ENCODE measurements at places on chromosomes 12 and 14.

DNA sequence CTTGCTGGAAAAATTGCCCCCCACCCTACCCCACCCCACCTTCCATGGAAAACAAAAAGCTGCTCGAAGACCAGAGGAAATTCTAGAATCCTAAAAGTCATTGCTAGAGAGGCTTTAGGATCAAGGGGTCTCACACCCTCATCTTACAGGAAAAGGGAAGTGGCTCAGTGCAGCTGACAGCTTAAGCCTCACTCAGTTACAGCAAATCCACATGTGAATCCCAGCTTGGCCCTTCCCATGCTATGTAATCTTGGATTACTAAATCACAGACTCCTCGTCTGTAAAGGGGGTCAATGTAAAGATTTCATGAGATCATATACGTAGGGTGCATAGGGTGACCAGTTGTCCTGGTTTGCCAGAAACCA lies 25.9 kb downstream of the CMKLR1 start:
- DNase-seq, result no peak

DNA sequence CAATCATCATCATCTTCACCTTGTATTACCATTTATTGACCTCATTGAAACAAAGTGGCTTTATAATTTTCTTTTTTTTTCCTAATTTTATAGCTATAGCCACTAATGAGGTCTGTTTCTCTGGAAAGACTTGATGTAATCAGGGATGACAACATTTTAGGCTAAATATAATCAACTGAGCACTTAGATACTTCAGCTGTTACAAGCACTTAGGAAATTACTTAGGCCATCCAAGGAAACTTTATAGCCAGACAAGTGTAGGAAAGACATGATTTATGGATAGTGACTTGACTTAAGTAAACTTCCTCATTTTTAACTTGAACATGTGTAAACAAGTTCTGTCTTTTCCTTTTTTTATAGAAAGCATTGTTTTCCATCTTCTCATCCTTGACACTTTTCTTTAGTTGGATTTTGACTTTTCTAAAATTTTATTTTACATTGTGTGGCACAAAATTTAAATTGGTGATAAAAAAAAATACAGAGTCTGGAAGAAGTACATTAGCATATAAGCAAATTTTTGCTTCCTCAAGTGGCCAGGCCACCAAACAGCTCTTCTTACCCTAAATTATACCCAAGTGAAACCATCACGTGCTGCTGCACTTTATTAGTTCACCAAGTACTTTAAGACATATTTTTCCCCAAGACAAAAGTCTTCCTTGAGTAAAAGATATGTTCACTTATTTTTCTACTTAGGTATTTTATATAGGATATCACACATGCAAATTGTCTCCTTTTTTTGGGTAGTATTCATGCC lies 15.1 kb downstream of the CPNE8 start:
- no peak for DNase-seq

- no peak for DNase-seq
These were observed 358.6 kb downstream of the DUSP6 start for GRCh38 chr12:88993651-88994050.

DNA sequence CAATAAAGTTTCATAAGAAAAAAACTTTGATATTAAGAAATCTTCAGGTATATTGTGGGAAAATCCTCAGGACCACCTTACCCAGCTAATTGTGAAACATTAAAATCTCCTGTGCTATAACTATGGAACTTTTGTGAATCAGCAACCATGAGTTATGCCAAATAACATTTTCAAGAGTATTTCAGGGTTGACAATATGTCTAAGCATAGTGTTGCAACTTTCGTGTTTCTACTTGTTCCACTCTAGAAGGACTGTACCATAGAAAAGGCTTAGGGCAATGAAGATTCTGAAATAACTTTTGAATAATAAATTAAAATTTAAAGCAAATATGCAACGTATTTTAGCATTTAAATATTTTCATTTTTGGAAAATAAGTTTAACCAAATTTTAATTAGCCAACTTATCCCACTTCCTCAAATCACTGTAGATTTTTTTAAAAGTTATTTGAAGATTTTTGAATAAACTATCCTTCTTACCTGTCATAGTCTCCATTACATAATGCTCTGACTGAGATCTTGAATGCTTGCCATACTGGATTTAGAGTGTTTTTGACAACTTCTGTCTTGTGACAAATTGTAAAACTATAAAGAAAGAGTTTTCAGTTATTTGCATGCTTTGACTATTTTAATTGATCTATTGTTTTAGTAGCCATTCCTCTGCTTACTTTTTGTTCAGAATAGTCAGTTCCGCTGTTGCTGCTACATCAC lies 143.6 kb downstream of the CPNE8 start:
- DNase-seq, result no peak

- DNase-seq, result peak; percentile 38
These were observed 136.5 kb upstream of the MYL2 start for GRCh38 chr12:111056618-111057521.

- no peak for DNase-seq
These were observed 138.5 kb downstream of the ANO2 start for GRCh38 chr12:5806371-5807089.

- DNase-seq, result no peak
These were observed 829.5 kb downstream of the FSCB start for GRCh38 chr14:43677581-43677980.

DNA sequence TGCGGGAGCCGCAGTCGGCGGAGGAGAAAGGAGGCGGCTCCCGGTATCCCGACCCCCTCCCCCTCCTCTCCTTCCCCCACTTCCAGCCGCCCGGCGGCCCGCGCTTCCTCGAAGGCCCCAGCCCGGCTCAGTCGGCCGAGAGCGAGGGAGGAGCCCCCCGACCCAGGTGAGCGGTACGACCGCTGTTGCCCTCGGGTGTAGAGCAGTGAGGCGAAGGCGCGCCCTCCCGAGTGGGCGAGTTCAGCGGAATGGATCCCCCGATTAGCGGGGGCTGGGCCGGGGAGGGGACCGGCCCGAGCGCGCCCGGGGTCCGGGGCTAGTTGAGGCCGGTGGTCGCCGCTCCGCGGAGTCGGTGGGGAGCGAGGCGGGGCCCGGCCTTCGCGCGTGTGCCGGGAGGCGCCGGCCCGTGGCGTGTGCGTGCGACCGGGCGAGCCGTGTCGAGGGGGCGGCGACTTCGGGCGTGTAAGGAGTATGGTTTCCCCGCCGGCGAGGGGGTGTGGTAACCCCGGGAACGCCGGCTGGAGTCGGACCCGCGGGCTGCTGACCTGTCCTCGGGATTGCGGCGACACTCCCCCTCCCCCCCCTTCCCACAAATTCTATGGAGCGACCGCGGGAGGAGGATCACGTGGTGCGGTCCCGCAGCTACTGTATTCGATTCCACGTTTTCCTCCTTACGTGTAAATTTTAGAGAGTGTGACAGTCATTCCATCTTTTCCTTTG lies 501 bp downstream of the RIMKLB start:
- peak; percentile 33 for DNase-seq

DNA sequence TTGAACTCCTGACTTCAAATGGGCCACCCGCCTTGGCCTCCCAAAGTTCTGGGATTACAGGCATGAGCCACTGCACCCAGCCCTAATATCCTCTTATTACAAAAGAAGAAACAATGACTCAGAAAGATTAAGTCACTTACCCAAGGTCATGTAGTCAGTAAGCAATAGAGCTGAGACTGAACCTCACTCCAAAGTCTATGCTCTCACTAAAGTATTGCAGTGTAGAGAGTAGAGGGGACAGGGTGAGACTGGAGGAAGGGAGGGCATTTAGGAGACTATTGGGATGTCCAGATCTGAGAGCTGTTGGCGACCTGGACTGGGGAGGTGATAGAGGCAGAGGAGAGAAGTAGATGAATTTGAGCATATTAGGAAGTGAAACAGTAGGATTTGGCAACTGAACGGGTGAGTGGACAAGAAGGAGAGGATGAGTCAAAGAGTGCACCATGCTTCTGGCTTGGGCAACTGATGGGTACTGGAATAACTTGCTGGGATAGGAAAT lies 11.8 kb downstream of the P2RX7 start:
- no peak for DNase-seq

DNA sequence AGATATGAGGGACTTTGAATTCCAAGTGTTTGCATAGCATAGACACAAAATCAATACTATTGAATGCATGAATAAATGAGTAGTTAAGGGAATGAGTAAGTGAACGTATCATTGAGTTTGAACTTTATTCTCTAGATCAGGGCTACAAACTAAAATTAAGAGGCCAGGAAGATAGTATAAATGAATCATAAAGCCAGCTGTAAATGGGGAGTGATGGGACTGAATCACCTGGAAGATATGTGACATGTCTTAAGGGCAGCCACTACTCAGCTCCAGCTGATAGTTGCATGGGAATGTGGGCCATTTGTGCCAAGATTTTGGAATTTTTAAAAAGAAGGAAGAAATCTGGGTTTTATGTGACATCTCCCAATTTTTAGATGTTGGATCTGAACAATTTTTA lies 229.9 kb downstream of the AKAP6 start:
- DNase-seq, result no peak

GRCh38 chr12:68648179-68648578 lies 37.5 kb downstream of the RAP1B start:
- DNase-seq, result no peak

GRCh38 chr12:102441077-102441596 lies 39.2 kb downstream of the IGF1 start:
- DNase-seq, result no peak

DNA sequence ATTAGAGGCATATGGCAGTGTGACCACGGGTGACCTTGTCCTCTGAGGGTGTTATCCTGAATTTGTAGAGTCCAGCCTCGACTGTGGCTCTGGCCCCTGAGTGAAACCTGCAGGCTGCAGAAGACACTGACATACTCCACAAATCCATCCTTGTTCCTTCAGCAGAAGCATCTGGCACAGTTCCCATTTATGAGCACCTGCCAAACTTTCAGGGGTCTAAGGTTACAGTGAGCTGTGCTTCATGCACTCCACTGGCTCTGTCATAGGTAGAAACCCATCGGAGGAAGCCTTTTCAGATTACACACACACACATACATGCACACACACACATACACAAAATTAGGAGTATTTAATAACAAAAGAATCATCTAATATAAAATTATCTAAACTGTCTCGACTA lies 13.6 kb upstream of the NUAK1 start:
- DNase-seq, result no peak

- DNase-seq, result no peak
These were observed 143.5 kb downstream of the PAX9 start for GRCh38 chr14:36805131-36805559.

DNA sequence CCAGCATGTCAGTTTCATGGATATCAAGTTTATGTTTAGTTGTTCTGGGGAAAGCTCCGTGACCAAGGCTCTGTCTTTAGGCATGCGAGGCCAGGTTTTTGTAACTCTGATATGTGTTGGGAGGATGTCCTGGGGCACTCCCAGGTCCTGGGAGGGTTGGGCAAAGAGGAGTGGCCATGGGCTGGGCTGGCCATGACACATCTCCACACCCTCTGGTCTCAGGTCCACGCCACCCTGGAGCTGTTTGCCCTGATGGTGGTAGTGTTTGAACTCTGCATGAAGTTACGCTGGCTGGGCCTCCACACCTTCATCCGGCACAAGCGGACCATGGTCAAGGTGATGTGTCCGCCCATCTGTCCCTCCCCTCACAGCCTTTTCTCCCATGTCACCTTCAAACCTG lies 46.4 kb downstream of the TPCN1 start:
- no peak for DNase-seq

- DNase-seq, result no peak
These were observed 229.2 kb upstream of the PLEKHG7 start for GRCh38 chr12:92473564-92473963.

DNA sequence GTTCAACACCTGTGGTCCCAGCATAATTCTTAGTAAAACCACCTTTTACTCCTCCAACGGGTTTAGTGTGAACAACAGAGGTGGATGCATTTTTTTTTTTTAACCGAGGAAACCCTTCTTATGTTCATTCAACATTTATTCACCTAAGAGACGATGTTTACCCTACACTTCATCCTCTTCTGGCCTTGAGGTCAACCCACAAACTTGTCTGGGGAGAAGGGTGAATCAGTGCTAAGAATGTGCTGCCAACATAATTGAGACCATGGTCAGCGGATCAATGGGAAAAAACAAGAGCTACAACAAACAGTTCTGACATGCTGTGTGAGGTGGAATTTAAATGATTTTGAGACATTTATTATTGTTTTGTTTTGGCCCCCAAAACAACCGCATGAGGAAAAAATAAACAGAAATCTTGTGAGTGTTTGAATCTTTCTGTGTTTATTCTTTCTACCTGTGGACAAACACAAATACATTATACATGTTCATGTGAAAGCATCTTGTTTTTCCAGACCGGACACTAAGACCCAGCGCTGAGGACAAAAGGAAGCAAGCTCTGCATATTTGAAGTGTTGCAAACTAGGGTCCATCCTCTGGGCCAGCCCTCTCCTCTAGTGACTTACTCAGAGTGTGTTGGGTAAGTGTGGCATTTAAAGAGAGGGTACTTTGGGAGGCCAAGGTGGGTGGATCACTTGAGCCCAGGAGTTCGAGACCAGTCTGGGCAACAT lies 5.1 kb upstream of the USP30 start:
- no peak for DNase-seq

DNA sequence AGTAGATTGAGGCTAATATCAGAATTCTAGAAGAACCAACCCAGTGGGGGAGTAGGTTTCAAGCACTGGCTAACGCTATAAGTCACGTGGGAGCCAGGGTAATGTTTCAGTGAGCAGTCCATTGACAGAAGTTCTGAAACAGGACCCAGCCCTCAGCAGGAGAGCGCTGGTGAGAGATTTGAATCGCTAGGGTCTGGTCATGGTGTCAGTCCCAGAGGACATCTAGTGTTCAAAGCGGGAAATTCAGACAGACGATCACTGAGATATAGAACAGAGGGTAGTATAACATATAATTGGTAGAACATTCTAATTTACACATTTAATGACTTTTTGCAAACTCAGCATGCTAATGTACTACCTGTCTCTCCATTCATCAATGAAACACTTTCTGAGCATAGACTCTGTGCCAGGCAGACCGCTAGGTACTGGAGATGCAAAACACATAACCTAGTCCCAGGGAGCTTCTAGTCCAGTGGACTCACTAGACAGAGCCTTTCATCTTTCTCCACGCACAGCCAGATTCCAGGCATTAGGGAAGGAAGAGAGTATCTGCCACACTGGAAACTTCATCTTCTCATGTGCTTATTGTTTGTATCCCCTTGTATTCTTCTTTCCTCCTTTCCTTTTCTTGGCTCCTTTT lies 35.4 kb upstream of the RNASE3 start:
- DNase-seq, result no peak

DNA sequence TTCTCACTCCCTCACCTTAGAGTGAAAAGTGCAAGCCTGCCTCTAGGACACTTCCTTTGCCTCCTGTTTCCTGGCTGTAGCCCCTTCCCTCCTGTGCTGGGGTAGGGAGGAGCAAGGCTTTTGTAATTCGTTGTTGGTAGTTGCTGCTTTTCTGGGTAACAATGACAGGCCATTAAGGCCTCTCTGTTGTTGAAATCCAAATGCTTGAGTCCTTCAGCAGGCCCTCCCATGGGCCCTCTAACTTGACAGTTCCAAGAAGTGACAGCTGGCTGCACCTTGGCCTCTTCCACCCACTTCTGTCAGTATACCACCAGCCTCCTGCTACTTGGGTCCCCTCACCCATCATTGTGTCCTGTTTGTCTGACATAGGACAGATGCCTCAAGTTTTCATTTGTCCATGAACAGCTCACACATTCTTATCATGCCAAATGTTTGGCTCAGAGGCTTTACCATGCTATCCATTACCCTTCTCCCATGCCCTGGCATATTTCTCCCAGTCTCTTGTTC lies 103.7 kb upstream of the PDE3A start:
- DNase-seq, result no peak
